ENCODE measurements at places on chromosomes 5 and 9.

DNA sequence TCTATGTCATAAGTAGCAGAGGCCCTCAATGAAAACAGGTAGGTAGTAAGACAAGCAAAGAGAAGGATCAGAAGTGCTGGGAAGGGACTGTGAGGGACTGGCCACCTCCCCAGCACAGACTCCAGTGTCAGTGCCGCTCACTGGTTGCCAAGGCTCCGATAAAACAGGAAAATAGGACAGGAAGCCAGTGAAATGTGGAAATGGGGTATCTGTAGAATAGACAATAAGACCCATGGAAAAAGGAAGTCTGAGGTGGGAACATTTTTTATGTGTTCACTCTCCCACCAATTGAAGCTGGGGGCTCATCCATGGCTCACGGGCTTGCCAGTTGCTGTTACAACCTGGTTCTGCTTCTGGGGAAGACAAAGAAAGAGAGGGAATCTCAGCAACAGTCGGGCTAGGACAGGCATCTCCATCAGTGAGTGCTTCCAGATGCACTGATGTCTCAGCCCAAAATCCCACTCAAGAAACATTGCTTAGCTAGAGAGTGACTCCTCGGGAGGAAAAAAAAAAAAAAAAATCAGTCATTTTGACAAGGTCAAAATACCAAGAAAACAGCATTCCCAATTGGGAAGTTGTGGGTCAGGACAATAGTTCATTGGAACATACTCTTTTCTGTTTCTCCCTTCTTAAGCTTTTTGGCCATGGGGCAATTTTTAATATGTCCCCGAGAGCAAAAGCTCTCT, 27.6 kb upstream of the NFIB start:
- no peak overlapping the region for H3K27ac ChIP-seq
- peaks cover 10% of the 10 kb centered on the region for H3K27me3 ChIP-seq
- H3K4me3 ChIP-seq: no peak overlapping the region
- DNase-seq: no peak

DNA sequence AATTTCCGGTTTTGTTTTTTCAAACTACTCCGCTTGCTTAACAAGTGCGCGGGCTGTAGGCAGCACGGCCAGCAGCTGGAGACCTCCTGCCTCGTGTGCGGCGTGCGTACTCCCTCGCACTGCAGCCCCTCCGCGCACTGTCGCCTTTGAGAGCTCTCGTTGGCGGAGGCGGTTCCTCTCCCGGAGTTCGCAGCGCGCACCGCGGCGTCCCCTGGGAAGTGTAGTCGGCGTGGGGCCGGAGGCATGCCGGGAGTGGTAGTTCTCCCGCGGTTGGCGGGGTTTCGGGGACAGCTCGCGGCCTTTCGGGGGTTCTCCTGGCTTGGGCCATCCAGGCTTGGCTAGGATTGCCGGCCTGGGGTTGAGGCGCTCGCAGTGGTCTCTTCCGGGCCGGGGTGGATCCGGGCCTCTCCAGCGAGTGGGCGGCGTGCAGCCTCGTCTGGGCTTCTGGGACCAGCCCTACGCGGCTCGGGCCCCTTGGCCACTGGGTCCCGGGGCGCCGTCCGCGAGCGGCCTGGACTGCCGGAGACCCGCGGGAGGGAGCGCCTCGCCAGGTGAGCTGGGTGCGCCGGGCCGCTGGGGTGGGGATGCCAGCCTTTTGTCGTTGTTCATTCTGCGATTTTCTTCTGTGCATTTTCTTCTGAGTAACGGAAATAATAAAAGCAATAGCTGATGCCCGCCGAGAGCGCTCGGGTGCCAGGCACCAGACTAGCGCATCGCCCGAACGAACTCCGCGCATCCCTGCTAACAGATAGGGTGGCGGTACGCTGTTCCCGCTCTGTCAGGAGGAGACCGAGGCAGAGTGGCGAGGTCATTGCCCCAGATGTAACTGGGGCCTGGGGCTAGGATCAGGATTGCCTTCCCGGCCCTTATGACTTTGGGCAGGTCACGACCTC, at the start of gene ZNF354C:
ZNF354C (plus strand) TSS at position 258 of the 893 bp plus-strand sequence. CDS start 1,696 bp downstream, outside the sequence.
- peak within 1 kb of the TSS; percentile 88 for H3K4me3 ChIP-seq
- H3K27me3 ChIP-seq: no peaks in the 10 kb centered on the region
- DNase-seq: peak; percentile 68
- no peak within 1 kb of the TSS for H3K27ac ChIP-seq
- peaks cover 4% of the 10 kb centered on the region for H3K36me3 ChIP-seq

GRCh38 chr5:178535299-178536175, 54.7 kb downstream of the COL23A1 start:
- no peak overlapping the region for H3K27ac ChIP-seq
- H3K4me1 ChIP-seq: peaks cover 13% of the 10 kb centered on the region
- no peak overlapping the region for H3K4me3 ChIP-seq
- DNase-seq: no peak

- no peak for DNase-seq
- H3K4me3 ChIP-seq: no peak overlapping the region
- H3K27ac ChIP-seq: no peak overlapping the region
- no peaks in the 10 kb centered on the region for H3K27me3 ChIP-seq
- H3K36me3 ChIP-seq: no peaks in the 10 kb centered on the region
Measured at GRCh38 chr5:52811067-52811749, 23.5 kb downstream of the ITGA1 start.

DNA sequence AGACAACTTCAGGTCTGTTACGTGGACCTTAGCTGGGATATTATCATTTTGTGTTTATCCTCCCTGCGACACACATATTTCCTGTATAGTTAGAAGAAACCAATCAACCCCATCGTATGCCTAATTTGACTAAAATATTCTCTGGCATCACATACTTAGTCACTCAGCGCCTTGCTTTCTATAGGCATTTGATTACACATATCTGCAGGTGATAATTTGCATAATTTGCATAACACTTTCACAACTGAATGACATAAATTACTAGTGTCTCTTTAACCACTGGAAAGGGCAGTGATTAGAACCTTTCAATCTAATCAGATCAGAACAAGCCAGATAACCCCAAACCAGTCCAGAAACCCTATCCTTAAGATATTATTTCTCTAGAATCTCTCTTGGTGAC, 390.2 kb downstream of the TLR4 start:
- H3K4me3 ChIP-seq: no peak overlapping the region
- H3K4me1 ChIP-seq: no peaks in the 10 kb centered on the region
- H3K36me3 ChIP-seq: no peaks in the 10 kb centered on the region
- H3K27me3 ChIP-seq: no peaks in the 10 kb centered on the region

- no peaks in the 10 kb centered on the region for H3K36me3 ChIP-seq
- no peaks in the 10 kb centered on the region for H3K4me1 ChIP-seq
- no peaks in the 10 kb centered on the region for H3K27me3 ChIP-seq
- H3K4me3 ChIP-seq: no peak overlapping the region
- H3K27ac ChIP-seq: no peak overlapping the region
Measured at GRCh38 chr5:69024241-69024651, 69.6 kb upstream of the SLC30A5 start.

DNA sequence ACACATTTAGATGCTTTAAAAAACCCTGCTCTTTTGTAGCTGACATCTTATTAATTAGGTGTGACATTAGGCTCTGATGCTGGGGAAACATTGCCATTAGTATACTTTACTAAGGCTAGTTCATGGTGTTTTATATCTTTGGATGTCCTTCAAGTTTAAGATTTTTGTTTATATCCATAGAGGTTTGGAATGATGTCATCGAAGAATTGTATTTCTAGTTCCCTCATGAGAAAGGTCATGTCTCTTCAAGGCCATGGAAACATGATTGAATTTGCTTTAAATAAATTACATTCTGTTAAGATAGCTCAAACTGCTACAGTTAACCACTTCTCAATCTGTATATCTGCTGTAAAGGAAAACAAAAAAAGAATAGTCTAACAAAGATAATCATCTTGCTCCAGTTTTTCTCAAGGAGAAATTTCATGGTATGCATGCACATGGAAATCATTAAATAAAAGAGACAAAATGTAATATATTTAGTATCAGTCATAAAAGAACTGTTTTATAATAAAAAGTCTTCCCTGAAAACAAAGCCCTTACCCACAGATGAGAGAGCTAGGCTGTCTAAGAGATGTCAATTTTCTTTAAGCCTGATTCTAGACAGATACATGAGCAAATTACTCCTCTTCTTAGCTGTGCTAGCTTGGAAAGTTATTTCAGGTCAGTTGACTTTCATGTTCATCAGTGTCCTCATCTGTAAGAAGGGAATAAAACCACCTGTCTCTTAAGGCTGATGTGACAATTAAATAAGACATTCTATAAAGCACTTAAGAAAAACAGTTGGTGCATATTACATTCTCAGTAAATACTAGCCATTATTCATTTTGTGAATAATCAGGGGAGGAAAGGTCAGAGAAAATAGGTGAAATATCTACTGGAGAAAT, 25.0 kb upstream of the STARD4 start:
- no peak for DNase-seq
- peaks cover 5% of the 10 kb centered on the region for H3K4me1 ChIP-seq
- no peak overlapping the region for H3K27ac ChIP-seq
- H3K4me3 ChIP-seq: no peak overlapping the region
- no peaks in the 10 kb centered on the region for H3K27me3 ChIP-seq

- H3K27ac ChIP-seq: no peak overlapping the region
- no peaks in the 10 kb centered on the region for H3K27me3 ChIP-seq
- H3K4me3 ChIP-seq: no peak overlapping the region
- H3K4me1 ChIP-seq: no peaks in the 10 kb centered on the region
Measured at GRCh38 chr5:57082441-57083067, 91.3 kb upstream of the GPBP1 start.

GRCh38 chr9:125455876-125456275, 194.2 kb downstream of the GAPVD1 start:
- DNase-seq: no peak
- H3K36me3 ChIP-seq: peaks cover 16% of the 10 kb centered on the region
- H3K27ac ChIP-seq: no peak overlapping the region

DNA sequence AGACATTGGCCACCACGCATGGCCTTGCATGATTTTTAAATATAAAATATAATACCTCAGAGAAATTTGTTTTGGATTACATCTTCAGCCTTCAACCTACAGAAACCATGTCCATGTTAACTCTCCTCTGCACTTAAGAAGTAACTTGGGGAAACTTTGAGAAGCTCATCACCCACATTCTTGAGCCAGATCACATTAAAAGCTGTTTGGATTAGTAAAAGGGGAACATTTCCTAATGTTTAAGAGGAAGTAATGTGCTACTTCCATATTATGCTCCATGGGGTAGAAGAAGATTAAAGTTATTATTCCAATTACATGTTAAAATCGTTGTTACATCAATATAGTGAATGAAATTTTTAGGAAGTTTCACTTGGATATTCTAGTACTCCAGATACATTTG, 10.4 kb upstream of the CEP120 start:
- no peaks in the 10 kb centered on the region for H3K36me3 ChIP-seq
- H3K4me3 ChIP-seq: no peak overlapping the region
- no peak overlapping the region for H3K27ac ChIP-seq
- H3K4me1 ChIP-seq: no peaks in the 10 kb centered on the region
- DNase-seq: no peak

Measured in neuronal stem cell (in vitro differentiated cells).